Stimulated activated naive CD4-positive, alpha-beta T cell treated with Interleukin-2 at 50 U/mL for 16 hours (primary cell): ENCODE measurements at places on chromosomes 2 and 18.

DNA sequence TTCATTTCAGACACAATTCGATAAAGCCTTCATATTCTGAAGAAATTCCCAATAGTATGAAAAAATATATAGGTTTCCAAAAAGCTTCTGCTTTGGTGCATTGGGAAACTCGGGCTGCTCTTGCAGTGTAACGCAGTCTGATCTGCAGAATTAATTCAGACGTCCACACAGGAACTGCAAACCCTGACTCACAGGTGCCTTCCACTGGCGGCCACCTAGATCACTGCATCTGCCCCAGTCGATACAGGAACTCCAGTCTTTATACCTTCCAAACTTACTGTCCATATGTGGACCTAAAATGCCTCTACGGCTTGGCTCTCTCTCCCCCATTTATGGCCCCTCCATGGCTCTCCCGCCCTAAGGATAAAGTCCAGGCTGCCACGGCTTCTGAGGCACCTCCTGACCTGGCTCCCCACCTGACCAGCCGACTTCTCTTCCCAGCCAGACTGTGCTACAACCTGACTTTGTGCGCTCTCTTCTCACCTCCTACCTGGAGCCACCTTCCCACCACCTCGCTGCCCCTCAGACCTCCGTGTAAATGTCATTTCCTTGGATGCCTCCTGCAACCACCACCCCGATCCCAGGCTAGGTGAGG, 39.7 kb downstream of the L3MBTL4 start:
- DNase-seq: no peak

GRCh38 chr18:24497031-24497754, 36.8 kb downstream of the HRH4 start:
- DNase-seq: no peak

- DNase-seq: no peak
Observed at GRCh38 chr18:36809590-36810381, 19.0 kb downstream of the TPGS2 start.

- DNase-seq: no peak
Observed at GRCh38 chr2:152189622-152190495, 14.3 kb upstream of the STAM2 start.

DNA sequence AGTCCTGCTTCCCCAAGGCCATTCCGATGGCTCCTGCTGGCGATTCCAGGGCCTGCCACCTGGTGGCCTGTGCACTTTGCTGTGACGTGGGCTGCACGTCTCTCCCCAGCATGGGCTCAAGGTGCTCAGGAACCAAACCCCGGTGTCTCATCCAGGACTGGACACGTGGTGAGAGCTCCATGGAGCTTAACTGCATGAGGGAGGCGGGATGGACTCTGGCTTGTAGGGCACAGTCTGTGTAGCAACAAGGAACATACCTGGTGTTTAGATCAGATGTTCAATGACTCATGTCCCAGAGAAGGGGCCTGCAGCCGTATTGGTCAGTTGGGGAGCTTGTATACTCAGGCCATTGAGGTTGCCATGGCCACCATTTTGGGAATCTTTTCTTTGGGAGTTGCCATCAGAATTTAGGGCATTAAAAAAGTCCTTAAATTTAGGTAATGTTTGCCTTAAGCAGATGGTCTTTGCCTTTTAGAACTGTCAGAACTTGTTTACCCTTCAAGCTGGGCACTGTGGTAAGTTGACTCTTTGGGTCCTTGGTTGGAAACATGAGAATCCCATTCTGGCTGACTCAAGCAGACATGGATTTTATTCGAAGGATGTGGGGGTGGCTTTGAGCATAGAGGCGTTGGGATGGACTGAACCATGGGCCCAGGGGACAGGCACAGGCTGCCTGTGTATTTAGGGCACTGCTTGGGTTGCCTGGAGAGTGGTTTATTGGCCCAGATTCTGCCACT, 21.0 kb downstream of the AGAP1 start:
- DNase-seq: no peak

DNA sequence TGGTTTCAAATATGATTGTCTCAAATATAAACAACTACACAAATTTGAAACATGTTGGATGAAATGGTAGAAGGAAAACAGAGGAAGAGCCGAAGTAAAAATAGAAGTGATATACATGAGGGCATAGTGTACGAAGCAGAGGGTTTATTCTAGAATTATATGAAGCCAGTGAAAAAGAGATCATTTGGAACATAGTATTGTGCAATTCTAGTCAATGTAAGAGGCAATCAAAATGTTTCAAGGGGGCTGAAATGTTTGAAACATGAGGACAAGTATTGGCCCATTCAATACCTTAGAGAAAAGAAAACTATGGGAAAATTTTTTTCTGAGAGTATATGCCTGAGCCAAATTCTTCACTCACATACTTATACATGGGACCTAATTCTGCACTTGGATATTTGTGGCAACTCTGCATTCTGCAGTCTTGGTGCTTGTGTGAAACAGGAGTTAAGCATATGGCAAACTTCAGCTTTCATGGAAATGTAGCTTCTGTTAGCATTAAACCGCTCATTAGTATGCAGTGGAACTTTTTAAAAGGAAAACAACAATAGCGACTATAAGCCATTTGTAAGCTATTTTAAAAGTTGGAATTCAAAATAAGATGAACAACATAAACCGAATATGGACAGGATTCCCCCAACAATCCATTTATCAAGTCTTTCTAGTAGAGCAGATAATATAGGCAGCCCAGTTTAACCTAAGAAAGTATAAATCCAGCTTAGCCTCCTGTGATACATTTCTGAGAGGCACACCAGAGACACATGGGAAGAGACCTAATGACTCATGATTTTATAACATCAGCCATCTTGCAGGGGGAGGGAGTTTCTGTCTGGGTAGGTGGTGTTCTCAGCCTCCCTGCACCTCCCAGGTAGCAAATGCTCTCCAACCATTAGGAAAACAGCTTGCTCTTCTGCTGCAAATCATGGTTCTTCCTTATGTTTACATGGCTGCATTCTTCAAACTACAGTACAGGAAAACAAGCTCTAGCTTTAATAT, 197.8 kb downstream of the PAX3 start:
- DNase-seq: no peak

DNA sequence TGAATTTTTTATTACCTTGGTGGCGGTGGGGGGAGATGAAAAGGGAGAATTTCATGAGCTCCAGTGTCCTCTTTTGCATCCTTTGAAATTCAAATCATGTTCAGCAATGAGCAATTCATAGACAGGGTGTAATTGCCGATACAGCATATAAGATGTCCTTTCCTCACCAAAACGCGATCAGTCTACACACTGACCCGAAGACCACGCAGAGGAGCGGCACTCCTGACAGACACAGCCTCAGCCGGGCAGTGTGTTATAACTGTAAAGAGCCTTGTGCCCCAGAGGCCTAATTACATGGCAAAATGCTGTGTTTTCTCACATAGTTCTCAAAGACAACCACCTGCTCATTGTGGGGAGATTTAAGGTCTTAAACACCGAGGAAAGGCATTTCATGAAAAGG, 38.4 kb upstream of the APCDD1 start:
- DNase-seq: no peak

DNA sequence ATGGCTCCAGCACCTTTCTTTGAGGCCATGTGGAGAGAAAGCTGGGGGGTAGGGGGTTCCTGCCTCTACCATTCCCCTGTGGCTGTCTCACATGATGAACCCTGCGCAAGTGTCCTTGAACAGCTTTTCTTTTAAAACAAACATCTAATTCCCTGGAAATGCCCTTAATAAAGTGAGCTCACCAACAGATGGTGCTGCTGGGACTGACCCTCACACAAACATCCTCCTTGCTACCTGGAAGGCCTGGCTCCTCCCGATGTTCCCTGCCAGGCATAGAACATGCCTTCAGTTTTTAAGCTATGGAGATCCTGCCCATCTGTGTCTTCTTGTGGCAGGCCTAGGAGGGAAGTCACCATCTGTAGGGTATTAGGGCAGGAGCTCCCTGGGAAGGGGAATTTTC, 60.7 kb upstream of the GATA6 start:
- no peak for DNase-seq

DNA sequence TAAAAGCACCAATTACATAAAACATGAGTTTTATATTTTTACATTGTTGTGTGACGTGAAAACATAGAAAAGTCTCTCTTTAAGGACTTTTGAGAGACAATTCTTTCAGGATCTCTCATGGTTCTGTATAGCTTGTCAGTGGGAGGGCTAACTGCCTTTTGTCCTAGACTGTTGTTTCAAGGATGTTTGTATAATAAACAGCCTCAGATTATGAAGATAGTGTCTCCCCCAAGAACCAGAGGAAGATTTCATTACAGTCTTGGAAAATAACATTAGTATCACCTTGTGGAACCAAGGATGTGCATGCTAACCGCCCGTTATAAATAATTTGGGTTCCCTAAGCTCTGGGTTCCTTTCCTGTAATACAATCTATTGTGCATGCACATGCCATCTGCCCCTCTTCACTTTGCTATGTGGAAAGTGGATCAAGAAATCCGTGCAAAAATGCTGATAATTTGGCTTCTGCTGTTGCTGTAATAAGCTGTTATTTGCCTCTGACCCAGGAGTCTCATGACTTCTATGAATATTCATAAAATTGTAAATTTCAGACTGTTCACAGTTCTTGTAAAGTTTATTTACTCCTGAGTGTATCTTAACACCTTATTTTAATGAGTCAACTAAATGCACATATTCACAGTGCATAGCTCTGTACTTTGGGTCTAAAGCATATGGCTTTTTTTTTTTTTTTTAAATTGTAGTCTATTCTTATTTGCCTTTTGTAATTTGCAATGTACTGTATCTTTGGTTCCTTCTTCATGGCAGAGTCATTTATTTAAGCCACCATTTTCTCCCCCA, 265.5 kb downstream of the PTH2R start:
- DNase-seq: no peak

DNA sequence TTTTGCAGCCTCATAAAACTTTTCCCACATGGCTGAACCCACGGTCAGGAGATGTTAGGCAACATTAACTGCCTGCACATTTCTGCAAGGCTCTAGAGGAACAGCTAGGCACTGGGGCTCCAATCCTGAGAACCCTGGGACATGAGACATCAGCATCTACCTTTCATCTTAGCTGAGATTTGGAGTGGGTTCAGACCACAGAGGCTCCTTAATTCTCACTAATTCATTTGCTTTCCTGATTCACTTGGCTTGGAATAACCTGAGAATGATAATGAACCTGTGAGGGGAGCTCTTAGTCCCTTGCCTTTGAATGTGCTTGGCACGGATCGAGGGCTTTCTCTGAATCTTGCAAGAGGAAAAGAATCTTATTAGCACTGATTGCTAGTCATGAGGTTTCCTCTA, 266.2 kb downstream of the FIGN start:
- DNase-seq: no peak

DNA sequence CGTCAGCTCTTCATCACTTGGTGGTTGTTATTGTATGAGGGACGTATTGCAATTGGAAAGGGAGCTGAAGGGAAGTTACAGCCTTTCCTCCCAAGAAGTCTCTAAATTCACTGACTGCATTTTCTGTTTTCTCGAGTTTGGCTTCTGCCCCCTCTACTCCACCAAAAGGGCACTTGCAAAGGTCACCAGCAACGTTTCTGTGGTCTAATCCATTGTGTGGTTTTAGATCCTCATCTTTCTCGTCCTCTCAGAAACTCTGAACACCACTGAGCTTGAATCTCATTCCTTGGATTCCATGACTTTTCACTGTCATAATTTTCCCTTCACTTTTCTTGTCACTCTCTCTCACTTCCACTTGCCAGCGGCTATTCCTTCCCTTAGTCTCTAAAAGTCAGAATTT, 308.0 kb downstream of the AFF3 start:
- no peak for DNase-seq

GRCh38 chr2:46041434-46041833, 255.8 kb upstream of the EPAS1 start:
- DNase-seq: no peak

GRCh38 chr2:157337978-157338377, 12.4 kb upstream of the ERMN start:
- no peak for DNase-seq

DNA sequence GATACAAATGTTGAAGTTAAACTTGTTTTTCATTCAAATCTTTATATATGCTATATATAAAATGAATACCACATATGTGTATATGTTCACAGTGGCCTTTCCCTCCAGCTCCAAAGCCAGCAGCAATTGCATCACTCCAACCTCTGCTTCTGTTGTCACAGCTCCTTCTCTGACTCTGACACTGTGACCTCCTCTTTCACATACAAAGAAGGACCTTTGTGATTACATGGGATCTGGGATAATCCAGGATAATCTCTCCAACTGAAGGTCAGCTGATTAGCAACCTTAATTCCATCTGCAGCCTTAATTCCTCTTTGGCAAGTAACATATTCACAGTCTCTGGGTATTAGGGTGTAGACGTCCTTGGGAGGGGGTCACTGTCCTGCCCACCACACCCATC, 8.4 kb downstream of the FLACC1 start:
- DNase-seq: no peak

GRCh38 chr2:202299712-202300111, 34.1 kb downstream of the NOP58 start:
- DNase-seq: no peak

DNA sequence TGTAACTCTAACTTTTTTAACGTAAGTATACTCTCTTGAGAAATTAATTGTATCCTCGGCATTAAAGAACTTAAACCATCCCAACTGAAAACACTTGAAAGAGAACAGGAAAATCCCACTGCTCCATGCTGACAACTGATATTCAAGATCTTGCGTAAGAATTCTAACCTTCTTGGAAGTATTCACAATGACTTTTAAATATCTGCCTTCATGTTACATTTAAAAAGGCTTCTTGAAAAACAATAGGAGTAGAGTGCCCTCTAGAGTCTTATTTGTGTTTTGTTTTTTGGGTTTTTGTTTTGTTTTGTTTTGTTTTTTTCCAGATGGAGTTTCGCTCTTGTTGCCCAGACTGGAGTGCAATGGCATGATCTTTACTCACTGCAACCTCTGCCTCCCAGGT, 65.4 kb upstream of the DNAJC10 start:
- no peak for DNase-seq

DNA sequence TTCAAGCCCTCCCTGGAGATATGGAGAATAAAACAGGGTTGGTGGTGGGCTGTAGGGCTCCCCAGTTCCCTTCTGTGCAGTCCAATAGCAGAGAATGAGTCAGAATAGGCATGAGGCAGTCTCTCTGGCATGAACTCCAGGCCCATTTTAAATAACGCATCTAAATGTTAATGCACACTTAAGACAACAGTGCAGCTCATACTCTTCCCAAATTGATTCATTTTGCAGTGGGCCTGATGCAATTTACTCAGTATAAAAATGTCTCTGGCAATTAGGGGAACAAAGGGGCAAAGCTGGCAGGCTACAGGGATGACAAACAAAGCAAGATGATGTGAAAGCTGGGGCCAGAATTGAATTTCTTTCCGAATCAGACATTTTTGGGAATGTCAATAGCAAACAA, 402.8 kb downstream of the CLIP4 start:
- no peak for DNase-seq

GRCh38 chr2:184504252-184504651, 94.1 kb upstream of the ZNF804A start:
- no peak for DNase-seq

DNA sequence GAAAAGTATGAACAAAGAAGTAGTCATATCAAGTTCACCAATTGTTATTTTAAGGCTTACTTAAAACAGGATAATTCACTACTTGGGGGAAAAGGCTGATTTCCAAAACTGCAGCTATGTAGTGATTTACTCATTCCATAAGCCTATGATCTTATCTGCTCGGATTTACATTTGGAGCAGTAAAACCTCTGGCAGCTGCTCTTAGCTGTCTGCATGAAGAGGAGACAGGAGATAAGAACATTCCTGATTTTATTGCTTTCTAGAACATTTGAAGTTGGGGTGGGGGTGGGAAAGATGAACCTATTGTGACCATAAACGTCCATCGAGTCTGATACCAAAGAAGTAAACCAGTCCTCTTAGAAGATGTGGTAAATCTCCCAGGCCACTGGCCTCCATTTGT, 120.9 kb downstream of the MMADHC start:
- no peak for DNase-seq

GRCh38 chr2:10911291-10912075, at the start of gene KCNF1:
Gene KCNF1 (plus strand): TSS chr2:10911934. CDS start chr2:10912427, 493 bp downstream.
- DNase-seq: no peak
